Aorta (tissue), 5 donors: ENCODE measurements at places on chromosomes 2 and 18. TPM values are rescaled to one million over a fixed set of nuclear protein-coding genes. Genes with fewer than 3 reads are reported as not detected.

- no peaks in the 10 kb centered on the region for H3K27me3 ChIP-seq
- H3K36me3 ChIP-seq, result no peaks in the 10 kb centered on the region
- H3K4me3 ChIP-seq, result no peak overlapping the region
- DNase-seq, result no peak
Measured at GRCh38 chr2:17148407-17149145, 369.7 kb downstream of the RAD51AP2 start.

GRCh38 chr2:82283075-82283474, 1978.5 kb upstream of the LRRTM1 start:
- no peaks in the 10 kb centered on the region for H3K27me3 ChIP-seq
- H3K4me3 ChIP-seq, result no peak overlapping the region
- H3K36me3 ChIP-seq, result no peaks in the 10 kb centered on the region
- no peaks in the 10 kb centered on the region for H3K4me1 ChIP-seq
- no peak overlapping the region for H3K27ac ChIP-seq
- DNase-seq, result no peak

DNA sequence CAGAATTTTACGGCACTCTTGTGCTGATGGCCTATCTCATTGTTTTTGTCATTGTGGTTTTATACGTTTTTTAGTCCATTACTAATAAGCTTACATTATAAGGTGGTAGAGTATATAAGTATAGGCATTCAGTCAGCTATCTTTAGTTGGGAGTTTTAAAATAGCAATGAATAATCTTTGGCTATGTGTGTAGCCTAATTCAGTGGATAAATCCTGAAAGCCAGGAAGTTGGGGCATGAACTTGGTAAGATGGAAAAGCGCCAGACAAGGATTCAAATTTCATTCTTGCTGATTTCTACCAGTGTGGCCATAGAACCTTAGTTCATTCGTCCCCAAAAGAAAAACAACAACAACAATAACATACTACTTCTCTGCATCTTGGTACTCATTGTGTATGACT, 31.2 kb downstream of the EPC2 start:
- H3K27ac ChIP-seq, result no peak overlapping the region
- H3K27me3 ChIP-seq, result no peaks in the 10 kb centered on the region
- no peaks in the 10 kb centered on the region for H3K36me3 ChIP-seq
- H3K4me1 ChIP-seq, result peaks cover 5% of the 10 kb centered on the region
- DNase-seq, result no peak

Gene KCNG2
- total RNA-seq, result 0.23 TPM

Gene AQP12B
- not detected for total RNA-seq
